ENCODE measurements at places on chromosomes 1 and 21.

- no peak for DNase-seq
Measured at GRCh38 chr1:56415720-56416119, 163.6 kb downstream of the PLPP3 start.

- DNase-seq, result no peak
Measured at GRCh38 chr1:181981821-181982220, 79.7 kb downstream of the ZNF648 start.

DNA sequence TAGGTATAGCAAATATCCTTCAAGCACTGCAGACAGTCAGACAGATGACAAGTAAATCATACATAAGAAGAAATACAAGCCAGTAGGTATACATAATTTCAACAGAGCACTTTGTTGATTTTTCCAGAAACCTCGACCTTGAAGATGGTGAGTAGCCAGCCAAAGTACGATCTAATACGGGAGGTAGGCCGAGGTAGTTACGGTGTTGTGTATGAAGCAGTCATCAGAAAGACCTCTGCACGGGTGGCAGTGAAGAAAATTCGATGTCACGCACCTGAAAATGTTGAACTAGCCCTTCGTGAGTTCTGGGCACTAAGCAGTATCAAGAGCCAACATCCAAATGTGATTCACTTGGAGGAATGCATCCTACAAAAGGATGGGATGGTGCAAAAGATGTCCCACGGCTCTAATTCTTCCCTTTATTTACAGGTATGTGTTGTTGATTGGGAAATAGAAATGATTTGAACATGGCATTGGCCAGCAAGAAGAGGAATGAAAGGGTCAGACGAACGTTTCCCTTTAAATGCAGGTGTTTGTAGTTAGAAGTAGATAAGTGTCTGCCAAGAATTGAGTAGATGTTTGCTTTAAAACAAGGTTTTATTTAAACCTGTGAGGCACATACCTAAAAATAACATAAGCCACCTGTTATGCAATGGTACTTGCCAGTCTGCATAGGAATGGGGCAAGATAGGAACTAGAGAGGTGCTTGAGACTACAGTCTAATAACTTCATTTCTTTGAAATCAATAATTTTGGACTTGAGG is 2.7 kb downstream of the PDIK1L start:
- DNase-seq, result no peak

GRCh38 chr1:47569681-47570470 is 132.0 kb downstream of the FOXD2 start:
- peak; percentile 68 for DNase-seq

- DNase-seq, result no peak
Measured at GRCh38 chr1:94146273-94146672, 25.3 kb upstream of the ABCA4 start.

DNA sequence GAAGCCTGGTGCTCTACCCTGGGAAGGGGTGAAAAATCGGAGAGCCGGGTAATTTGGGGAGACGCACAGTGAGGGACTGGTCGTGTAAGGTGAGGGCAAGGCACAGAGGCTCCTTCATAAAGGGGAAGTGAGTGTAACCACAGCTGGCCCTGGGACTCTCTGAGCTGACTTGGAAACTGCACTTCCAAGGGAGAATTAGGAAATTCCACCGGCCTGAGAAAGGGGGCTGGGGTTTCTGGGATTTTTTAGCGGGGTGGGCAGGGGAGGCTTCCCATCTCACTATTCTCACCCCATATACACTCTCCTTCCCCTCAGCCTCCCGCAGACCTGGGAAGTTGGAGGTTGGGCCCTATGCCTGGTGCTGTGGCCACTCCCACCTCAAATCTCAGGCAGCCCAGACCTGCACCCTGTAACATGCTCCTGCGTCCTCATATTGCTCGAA is 88.3 kb upstream of the IPO9 start:
- DNase-seq, result no peak
